ENCODE measurements at places on chromosomes 12 and 14.

- no peak for DNase-seq
Measured at GRCh38 chr12:71548893-71549292, 109.3 kb downstream of the LGR5 start.

DNA sequence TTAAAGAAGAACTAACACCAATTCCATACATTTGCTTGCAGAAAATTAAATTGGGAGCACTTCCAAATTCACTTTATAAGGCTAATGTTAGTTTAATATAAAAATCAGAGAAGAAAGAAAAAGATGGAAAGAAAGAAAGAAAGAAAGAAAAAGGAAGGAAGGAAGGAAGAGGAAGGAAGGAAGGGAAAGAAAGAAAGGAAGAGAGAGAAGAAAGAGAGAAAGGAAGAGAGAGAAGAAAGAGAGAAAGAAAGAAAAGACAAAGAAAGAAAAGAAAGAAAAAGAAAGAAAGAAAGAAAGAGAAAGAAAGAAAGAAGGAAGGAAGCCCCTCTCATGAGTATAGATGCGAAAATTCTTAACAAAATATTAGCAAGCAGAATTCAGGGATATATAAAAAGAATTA is 267.7 kb downstream of the RPAP3 start:
- no peak for DNase-seq

DNA sequence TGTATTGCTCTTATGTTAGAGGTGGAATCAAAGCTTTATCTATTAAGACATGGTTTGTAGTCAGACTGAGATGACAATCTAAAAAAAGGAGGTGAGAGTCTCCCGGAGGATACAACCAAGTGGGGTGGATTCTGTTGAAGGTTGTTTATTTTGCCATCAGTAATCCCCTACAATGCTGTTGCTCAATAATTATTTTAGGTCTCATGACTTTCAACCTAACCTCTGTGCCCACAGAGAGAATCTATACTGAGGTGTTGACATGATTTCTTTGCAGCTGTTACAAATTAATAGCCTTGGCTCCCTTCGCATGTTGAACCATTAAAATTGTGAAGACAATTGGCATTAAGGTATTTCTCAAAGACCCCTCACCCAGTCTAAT is 28.7 kb upstream of the FOS start:
- DNase-seq: no peak

GRCh38 chr14:59301354-59301753 is 112.9 kb downstream of the DAAM1 start:
- DNase-seq: no peak

DNA sequence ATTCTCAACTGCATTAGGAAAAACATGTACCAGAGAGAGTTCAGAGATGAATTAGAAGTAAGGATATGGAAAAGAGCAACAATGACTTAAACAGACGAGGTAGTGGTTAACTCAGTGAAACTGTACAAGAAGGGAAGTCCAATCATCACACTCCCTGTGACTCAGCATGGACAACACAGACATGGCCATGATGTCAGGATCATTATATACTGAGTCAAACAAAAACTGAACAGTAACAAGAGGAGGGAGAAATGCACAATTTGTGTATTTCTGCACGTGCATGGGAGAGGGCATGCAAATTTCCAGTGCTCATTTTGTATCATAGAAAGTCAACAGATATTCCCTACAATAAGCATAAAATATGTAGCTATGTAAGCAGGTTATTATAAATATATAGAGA is 1037.8 kb downstream of the BCL11B start:
- no peak for DNase-seq

DNA sequence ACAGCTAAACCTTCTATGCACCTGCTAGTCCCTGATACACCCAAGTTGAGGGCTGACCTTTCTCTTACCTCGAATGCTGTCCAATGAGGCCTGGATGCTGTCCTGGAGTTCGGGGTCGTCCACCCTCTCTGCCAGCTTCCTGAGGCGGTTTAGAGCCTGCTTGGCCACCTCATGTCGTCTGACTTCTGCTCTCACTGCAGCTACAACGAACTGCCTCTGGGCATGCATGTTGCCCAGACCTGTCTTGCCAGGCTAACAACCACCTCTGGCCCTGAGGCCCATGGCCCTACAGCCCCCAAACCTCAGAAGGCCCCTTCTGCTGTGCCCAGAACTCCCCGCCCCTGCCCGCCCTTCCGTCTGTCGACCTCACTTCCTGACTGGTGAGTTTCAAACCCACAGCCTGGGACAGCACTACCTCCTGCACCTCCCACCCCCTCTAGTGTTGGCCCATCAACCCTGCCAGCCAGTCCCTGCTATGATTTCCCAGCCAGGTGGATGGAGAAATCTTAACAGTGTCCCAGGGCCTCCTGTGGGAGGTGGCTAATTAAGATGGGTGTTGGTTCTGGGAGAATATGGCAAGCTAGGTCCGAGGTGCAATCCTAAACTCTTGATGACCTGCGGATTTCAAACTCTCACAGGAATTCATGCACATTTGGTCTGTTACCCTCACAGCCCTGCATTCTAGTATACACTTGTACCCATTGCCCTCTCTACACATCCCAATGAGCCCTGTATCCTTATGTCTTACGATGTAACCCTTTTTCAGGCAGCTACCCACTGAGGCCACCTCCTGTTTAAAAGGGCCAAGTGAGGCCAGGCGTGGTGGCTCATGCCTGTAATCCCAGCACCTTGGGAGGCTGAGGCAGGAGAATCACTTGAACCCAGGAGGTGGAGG is 2.7 kb upstream of the TSPAN31 start:
- no peak for DNase-seq

DNA sequence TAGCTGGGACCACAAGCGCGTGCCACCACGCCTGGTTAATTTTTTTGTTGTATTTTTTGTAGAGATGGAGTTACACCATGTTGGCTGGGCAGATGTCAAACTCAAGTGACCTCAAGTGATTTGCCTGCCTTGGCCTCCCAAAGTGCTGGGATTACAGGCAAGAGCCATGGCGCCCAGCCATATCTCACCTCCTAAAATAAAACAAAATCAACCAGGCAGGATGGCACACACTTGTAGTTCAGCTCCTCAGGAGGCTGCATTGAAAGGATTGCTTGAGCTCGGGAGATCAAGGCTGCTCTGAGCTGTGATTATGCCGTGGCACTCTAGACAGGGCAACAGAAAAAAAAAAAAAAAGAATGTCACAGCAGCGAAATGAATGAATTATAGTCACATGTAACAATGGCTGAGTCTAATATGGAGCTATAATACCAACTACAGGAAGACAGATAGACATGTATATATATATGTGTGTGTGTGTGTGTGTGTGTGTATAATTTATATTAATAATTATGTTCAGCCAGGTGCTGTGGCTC is 19.3 kb upstream of the TMEM120B start:
- no peak for DNase-seq

DNA sequence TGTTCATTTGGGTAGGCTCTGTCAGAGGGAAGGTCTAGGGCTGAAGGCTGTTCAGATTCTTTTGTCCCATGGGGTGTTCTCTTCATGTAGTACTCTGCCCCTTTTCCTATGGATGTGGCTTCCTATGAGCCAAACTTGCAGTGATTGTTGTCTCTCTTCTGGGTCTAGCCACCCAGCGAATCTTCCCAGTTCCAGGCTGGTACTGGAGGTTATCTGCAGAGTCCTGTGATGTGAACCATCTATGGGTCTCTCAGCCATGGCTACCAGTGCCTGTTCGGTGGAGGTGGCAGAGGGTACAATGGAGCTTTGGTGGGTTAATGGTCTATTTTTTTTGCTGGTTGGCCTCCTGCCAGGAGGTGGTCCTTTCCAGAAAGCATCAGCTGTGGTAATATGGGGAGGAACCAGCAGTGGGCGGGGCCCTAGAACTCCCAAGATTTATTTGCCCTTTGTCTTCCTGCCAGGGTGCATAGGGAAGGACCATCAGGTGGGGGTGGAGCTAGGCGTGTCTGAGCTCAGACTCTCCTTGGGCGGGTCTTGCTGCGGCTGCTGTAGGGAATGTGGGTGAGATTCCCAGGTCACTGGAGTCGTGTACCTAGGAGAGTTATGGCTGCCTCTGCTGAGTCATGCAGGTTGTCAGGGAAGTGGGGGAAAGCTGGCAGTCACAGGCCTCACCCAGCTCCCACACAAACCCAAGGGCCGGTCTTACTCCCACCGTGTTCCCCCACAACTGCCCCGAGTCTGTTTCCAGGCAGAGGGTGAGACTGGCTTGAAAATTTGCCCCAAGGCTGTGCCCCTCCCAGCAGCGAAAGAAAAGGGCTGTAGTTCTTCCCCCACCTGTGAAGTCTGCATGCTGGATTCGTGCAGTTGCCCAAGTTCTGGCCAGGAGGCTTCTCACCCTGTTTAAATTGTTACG is 17.5 kb downstream of the MTRFR start:
- no peak for DNase-seq

- no peak for DNase-seq
Measured at GRCh38 chr14:100156776-100157175, 2.7 kb downstream of the DEGS2 start.

GRCh38 chr12:100165356-100165755 is 22.7 kb upstream of the BLTP3B start:
- no peak for DNase-seq

DNA sequence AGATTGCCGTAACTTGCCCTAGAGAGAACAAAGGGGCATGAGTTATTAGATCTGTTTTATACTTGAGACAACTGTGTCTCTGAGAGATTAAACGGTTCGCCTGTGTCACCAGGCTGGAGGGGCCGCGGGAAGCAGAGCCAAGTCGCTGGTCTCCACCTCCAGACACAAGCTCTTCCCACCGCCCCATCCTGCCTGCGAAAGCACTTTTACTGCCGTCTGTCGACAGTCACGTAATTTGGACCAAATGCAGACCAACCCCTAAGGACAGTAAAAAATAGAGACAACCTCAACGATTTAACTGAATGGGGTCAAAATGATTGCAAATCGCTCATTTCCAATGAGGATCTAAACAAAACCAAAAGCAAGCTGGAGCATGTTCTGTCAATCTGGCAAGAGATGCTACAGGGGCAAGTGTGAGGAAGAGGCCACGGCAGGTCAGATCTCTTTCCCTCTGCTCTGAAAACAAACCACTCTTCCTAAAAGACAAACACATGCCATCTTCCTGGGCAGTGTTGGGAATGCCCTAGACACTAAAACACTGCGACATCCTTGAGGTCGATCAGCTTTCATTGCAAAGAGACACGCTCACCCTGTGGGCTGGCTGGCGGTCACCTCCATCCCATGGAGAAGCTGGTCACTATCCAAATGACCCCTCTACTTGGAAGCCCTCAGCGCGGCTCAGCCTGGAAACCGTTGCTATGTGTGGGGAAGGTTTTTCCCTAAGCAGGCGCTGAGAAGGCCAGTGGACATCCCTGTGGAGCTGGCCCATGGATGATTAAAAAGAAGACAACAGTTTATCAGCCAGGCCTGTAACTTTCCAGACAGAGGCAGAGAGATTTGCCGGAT is 17.1 kb downstream of the GSC start:
- DNase-seq: no peak

GRCh38 chr12:11746940-11747716 is 97.7 kb downstream of the ETV6 start:
- no peak for DNase-seq
